Kidney (tissue), 22 donors: ENCODE measurements at places on chromosomes 11 and 22.
A peak's percentile ranks its signal among the peaks of the same experiment; 100 is the strongest.

DNA sequence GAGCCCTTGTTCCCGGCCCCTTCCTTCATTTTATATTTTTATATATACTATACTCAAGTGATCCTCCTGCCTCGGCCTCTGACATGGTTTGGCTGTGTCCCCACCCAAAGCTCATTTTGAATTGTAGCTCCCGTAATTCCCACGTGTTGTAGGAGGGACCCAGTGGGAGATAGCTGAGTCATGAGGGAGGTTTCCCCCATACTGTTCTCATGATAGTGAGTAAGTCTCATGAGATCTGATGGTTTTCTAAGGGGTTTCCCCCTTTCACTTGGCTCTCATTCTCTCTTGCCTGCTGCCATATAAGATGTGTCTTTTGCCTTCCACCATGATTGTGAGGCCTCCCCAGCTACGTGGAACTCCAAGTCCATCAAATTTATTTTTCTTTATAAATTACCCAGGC is 7.2 kb upstream of the ZNF280A start:
- no peaks in the 10 kb centered on the region for H3K27me3 ChIP-seq
- H3K4me3 ChIP-seq = no peak overlapping the region
- H3K4me1 ChIP-seq = no peaks in the 10 kb centered on the region
- no peaks in the 10 kb centered on the region for H3K36me3 ChIP-seq

GRCh38 chr11:86172894-86173293 is 71.7 kb upstream of the EED start:
- no peaks in the 10 kb centered on the region for H3K27me3 ChIP-seq
- H3K4me1 ChIP-seq = peaks cover 19% of the 10 kb centered on the region
- no peaks in the 10 kb centered on the region for H3K36me3 ChIP-seq
- no peak overlapping the region for H3K4me3 ChIP-seq
- DNase-seq = peak; percentile 60
- H3K27ac ChIP-seq = no peak overlapping the region

DNA sequence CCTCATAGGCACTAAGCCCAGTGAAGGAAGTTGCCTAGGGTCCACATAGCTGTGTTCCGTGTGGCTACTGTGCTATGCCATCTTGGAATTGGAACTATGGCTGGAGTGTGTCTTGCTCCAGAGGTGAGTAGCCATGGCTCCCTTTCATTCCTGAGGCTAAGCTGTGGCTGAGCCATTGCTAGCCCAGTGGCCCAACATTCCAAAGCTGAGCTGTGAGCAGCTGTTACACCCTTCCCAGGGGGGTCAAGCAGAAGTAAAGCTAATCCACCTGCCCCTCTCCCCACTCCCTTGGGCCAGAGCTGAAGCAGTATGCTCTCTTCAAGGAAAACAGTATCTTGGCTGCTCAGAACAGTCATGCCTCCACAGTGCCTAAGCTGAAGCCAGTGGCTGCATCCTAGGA is 51.1 kb downstream of the USP35 start:
- no peak overlapping the region for H3K27ac ChIP-seq
- no peak for DNase-seq
- H3K4me3 ChIP-seq = no peak overlapping the region
- H3K36me3 ChIP-seq = no peaks in the 10 kb centered on the region

DNA sequence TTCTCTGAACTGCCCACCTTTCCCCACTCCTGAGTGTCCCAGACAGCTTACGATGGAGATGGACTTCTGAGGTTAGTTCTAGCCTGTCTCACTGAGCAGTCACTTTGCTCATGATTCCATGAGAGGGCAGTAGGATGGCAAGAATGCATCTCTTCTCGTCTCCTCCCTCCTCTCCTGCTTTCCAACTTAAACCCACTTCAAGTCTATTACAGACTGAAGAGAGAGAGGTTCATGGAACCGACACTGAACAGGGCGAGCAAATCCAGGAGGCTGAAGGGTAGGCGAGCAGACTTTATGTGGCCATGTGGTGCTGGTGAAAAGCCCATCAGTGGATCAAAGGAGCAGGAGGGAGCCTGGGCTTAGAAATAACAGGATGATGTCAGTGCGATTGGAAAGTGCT is 38.6 kb downstream of the CEP164 start:
- H3K4me1 ChIP-seq = no peaks in the 10 kb centered on the region
- H3K27me3 ChIP-seq = no peaks in the 10 kb centered on the region
- no peak overlapping the region for H3K4me3 ChIP-seq
- peaks cover 6% of the 10 kb centered on the region for H3K36me3 ChIP-seq

DNA sequence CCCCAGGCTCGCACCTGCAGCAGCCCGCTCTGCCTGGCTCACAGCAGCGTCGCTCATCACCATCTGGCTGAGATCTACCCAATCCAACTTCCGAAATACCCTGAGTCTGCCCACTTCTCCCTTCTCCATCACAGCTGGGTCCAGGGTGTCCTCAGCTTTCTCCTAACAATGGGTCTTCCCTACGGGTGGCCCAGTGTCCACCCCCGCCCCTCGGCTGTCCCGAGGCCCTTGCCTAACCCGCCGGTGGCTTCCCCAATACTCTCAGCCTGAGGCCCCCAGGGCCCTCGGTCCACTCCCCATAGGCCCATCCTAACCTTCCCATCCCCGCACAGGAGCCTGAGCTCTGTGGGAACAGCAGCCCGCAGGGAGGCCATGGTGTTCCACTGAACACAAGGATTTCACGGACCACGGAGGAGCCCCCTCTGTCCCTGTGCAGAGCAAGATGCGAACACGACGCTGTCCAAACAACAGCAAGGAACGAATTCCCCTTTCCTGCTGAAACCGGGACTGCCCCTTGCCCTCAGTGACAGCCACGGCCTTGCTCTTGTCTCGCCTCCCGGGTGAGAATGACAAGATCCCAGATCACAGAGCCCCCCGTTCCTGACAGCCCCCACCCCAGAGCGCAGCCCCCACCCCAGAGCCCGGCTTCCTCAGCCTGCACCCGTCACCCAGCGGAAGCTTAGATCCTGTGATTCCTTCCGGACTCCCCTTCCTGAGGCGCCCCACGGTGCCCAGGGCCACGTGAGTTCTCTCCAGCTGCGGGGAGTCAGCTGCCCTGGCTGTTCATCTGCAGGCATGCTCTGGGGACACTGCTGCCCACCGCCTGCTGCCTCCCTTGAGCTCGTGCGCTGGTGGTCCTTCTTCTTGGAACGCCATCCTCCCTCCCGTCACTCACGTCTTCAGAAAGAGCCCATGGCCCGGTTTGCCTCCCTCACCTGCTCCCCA is 48.8 kb upstream of the CARS1 start:
- H3K4me1 ChIP-seq = no peaks in the 10 kb centered on the region
- peak; percentile 28 for DNase-seq
- no peak overlapping the region for H3K4me3 ChIP-seq

DNA sequence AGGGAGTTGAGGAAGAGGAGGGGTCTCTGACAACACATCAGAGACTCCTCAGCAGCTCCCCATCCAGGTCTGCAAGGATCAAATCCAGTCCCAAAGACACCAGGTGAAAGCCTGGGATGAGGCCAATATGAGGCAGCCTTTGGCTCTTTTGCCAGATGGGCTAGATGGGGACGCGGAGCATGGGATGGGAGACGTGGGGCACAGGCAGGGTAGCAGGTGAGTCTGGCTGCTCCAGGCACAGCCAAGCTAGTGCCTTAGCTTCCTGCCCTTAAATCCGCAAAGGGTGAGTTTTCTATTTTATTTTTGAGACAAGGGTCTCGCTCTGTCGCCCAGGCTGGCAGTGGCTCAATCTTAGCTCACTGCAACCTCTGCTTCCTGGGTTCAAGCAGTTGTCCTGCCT is 19.6 kb upstream of the DRICH1 start:
- no peak overlapping the region for H3K27ac ChIP-seq
- no peaks in the 10 kb centered on the region for H3K4me1 ChIP-seq
- no peak overlapping the region for H3K4me3 ChIP-seq
- H3K36me3 ChIP-seq = no peaks in the 10 kb centered on the region
- DNase-seq = no peak
